Small intestine (tissue), 16 donors: ENCODE measurements at places on chromosomes 11 and 22. TPM values are rescaled to one million over a fixed set of nuclear protein-coding genes. Genes with fewer than 3 reads are reported as not detected.

DNA sequence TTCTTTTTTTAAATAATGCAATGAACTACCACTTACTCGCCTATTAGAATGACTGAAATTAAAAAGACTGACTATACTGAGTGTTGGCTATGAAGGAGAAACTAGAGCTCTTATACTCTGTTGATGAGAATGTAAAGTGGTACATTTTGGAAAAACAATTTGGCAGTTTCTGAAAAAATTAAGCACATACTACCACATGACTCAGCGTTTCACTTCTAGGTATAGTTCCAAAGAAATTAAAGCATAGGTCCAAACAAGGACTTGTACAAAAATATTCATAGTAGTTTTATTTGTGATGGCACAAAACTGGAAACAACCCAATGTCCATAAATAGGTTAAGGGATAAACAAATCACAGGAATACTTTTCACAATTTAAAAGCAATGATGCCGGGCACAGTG lies 22.4 kb upstream of the SLC29A2 start:
- no peak for DNase-seq

The E2F8 gene
- polyA plus RNA-seq = 0.45 TPM

DNA sequence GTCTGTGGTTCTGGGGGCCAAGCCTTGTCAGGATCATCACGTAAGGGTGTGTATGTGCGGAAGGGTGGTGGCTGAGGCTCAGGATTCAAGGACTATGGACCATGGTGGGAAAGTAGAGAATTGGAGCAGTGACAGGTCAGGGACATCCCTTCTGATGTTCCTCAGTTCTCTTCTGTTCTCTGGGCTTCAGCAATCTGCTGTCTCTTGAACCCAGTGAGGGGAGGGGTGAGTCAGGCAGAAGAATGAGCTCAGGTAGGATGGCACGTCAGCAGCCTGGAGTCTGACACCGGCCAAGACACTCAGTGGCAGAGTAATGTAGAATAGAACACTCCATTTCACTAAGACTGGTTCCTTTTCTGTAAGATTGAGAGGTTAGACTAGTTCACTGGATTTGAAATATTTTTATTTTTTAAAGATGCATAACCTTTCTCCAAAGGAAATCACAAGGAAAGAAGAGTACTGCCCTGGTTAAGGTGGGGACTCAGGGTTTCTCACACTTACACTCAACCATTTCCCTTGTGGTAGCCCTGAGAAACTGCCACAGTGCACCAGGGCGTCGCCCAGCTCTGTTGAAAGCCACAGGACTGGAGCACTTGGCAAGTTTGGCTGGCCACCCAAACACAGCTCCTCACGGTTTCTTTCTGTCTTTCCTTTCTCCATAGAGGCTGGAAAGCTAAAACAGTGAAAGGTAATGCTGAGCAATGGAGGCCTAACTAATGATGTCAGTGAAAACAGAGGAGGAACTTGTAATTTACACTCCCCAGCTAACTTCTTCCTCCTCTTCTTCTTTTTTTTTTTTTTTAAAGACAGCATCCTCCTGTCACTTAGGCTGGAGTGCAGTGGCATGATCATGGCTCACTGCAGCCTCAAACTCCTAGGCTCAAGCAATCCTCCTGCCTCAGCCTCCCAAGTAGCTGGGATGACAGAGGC lies 23.1 kb upstream of the MICAL2 start:
- no peak for DNase-seq

The CBLIF gene
- not detected for polyA plus RNA-seq

GRCh38 chr11:16380941-16381568 lies 24.7 kb upstream of the SOX6 start:
- DNase-seq = no peak

The ZNF70 gene
- polyA plus RNA-seq = 0.98 TPM

- no peak for DNase-seq
These were observed 1462.3 kb downstream of the BRD1 start for GRCh38 chr22:48365386-48365785.
